ENCODE measurements at places on chromosomes 5 and 9.

DNA sequence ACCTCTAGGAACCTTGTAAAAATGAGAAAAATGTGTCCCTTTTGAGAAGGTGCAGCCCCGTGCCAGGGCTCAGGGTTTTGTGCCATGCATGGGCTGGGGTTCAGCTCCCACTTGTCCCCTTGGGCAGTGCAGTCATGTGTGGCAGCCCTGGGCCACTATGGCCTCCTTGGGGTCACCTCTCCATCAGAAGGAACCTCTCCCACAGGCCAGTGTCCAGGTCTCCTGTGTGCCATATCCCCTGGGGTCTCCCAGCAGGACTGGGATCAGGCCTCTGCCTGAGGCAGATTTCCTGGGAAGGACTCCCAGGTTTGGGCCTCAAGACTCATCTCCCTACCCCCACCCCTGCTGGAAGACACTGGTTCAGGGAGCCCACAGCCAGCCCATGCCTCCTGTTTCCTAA is 189.1 kb downstream of the PAX5 start:
- no peak for DNase-seq

DNA sequence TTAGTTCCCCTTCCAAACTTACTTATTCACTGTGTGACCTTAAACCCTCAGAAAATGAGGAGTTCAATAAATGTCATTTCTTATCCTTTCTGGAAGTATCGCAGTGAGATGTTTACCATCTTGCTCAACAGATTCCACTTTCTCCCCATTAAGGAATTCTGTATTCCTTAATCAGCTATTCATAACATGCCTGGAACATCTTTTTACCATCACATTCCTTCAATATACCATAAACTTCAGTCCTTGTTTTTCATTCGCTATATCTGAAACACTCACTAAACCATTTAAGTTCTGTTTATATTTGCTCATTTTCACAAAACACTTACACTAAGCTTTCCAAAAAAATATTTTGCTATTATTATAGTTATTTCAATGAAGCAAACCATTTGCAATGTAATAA is 1158.6 kb downstream of the CDH12 start:
- no peak for DNase-seq

- no peak for DNase-seq
Observed at GRCh38 chr5:113338628-113339027, 96.2 kb downstream of the TSSK1B start.

DNA sequence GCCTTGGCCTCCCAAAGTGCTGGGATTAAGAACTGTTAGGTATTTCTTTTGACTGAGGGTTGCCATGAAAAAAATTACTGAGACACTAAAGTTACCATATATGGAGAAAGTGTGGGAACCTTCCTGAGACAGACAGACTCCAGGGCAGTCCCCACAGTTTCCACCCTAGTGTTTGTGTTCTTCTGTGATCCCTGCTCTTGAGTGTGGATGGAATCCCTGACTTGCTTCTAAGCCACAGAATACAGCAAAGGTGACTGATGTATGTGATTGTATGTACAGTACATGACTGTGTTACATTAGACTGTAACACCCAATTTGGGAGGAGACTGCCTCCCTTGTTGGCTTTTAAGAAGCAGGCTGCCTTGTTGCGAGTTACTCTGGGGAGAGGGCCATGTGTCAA is 24.7 kb upstream of the ADAM19 start:
- no peak for DNase-seq

GRCh38 chr5:6774721-6775204 is 61.5 kb downstream of the TENT4A start:
- DNase-seq: no peak

- no peak for DNase-seq
Observed at GRCh38 chr5:72224946-72225463, 95.0 kb downstream of the MRPS27 start.

DNA sequence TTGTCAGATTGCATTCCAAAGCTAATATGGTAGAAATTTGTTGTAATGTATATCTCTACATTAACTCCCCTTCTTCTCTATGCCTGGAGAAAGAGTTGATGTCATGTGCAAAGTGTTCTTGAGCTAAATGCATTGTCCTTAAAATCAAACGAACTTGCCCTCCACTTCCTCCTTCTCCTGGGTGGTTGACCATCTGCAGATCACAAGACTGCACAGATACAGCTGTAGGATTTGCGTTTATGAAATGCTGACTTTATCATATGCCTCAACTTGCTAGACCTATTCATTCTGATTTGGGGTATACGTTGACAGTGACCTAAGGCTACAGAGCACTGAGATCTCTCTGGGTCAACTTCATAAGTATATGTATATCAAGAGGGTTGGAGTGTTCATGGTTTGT is 8.3 kb downstream of the TRIM32 start:
- no peak for DNase-seq

- DNase-seq: peak; percentile 57
Observed at GRCh38 chr9:70043689-70044489, at the start of gene MAMDC2. Gene MAMDC2, plus strand, starts transcription at chr9:70043848. Its CDS starts 350 bp downstream, at chr9:70044198.

- DNase-seq: no peak
Observed at GRCh38 chr5:57420801-57421200, 61.8 kb downstream of the ACTBL2 start.

DNA sequence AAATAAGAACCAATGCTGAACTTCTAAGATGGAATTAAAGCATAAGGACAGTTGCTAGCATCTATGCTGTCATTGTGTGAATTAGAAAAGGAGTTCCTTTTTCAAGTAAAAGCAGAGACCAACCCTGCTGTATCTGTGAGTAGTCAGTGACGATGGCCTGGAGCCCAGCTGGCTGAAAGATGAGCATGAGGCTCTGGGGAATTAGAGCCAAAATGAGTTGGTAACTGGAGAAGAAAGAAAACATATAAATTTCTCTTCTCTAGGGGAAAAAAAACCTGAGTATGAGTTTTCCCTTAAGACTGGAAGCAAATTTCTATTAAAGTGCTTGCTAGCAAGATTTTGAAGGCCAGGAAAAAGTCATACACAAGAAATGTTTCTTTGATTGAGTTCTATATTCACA is 1.6 kb upstream of the SPZ1 start:
- peak; percentile 63 for DNase-seq

GRCh38 chr5:137231540-137231939 is 267.6 kb downstream of the SPOCK1 start:
- DNase-seq: no peak

DNA sequence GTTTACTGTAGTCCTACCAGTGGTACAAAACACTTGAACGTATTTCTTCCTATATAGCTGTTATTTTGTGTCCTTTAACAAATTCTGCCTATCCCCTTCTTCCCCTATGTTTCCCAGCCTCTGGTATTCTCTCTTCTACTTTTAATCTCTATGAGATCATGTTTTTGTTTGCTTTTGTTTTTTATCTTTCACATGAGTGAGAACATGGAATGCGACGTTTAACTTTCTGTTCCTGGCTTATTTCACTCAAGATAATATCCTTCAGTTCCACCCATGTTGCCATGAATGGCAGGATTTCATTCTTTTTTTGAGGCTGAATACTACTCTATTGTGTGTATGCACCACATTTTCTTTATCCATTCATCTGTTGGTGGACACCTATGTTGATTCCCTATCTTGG is 634.4 kb upstream of the WWC1 start:
- no peak for DNase-seq

DNA sequence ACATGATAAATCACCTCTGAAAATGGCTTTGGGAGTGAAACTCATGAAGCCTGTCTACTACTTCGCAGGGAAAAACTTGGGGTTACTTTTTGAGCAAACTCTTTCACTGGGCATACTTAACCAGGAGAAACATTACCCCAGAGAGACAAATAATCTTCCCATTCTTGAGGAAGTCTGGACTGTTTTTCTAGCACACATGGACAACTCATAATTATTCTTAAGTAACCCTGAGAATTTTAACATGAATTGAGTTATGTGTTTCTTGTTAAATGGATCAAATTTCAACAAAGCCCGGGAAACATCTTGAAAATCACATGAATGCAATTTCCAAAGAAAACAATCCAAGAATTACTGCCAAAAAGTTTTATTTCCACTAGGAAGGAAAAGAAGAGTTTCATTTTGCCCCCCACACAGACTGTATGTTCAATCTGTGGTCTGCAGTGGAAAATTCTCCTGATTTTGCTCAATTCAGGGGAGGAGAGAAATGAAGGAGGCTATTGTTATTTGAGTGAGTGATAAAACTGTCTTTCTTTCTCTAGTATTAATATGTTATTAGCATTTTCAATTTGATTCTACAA is 564.8 kb upstream of the CLINT1 start:
- DNase-seq: no peak

DNA sequence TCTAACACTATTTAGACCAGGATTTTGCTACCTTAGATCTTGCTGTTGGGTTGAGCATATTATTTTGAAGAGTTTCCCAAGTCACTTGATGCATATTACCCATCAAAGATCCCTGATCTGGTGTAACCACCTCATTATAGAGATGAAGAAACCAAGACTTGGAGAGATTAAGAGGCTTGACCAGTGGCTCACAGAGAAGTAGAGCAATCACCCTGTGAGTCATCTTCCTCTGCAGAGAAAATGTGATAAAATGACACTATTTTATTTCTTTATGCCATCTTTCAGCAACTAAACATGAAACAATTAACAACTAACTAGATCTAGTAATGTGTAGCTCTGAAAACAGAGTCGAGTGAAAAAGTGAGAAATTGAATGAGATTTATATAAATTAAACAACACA is 76.1 kb downstream of the KIF4B start:
- no peak for DNase-seq

DNA sequence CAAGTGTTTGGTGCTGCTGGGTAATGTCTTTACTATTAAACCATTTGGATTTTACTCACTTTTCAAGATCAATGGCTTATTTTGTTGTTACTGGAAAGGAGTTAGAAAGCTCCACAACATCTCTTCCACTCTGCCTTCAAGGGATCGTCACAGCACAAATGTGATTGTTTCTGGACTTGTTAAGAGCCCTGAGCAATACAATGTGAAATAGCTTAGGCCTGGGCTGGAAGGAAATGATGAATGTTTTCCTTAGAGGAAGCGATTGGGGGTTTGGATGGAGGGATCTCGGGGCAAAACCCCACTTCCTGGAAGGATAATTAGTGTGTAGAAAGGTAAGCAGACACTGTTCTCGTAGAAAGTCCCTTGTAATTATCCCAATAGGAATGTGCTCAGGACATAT is 59.3 kb upstream of the MYO10 start:
- no peak for DNase-seq

- DNase-seq: peak; percentile 17
Observed at GRCh38 chr5:111779922-111780292, 22.9 kb upstream of the NREP start.

DNA sequence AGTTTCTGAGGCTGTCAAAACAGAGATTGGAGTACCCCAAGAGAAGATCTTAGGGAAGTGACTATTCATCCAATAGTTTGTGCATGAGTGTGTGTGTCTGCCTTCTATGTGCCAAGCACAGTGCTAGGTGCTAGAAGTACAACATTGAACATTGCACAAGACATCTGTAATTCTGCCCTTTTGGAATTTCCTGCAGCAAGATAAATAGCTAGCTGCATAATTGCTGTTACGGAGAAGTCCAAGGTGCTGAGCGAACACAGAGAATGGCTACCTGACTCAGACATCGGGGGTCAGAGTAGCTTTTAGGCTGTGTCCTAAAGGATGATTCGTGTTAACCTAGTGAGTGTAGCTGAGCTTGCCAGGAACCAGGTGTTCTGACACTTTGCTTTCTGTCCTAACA is 44.8 kb downstream of the PAPPA start:
- DNase-seq: no peak

DNA sequence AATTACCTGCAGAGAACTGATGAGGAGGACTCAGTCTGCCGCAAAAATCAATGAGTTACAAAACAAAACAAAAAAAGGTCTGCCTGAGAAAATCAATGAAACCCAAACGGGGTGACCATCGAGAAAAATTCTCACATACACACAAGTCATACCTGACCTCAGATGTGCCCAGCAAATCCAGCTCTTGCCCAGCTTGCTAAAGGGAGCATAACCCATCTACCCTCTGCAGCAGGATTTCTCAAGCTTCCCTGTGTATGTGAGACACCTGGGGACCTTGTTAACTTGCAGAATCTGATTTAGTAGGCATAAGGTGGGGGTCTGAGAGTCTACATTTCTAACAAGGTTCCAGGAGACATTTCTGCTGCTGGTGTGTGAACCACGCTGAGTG is 126.3 kb downstream of the TLE1 start:
- DNase-seq: no peak

- DNase-seq: no peak
Observed at GRCh38 chr9:113428062-113428615, 17.6 kb downstream of the C9orf43 start.

DNA sequence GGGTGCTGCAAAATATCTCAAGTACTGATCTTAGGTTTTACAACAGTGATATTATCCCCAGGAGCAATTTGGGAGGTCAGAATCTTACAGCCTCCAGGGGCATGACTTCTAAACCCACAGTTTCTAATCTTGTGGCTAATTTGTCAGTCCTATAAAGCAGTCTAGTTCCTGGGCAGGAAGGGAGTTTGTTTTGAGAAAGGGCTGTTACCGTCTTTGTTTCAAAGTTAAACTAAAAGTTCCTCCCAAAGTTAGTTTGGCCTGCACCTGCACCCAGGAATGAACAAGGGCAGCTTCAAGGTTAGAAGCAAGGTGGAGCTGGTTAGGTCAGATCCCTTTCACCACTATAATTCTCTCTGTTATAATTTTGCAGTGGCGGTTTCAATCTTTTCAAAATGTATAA is 81.7 kb downstream of the SFXN1 start:
- DNase-seq: no peak

GRCh38 chr5:132268769-132269551 is 11.5 kb downstream of the PDLIM4 start:
- peak; percentile 46 for DNase-seq

- no peak for DNase-seq
Observed at GRCh38 chr5:72151646-72152045, 44.4 kb downstream of the MAP1B start.

DNA sequence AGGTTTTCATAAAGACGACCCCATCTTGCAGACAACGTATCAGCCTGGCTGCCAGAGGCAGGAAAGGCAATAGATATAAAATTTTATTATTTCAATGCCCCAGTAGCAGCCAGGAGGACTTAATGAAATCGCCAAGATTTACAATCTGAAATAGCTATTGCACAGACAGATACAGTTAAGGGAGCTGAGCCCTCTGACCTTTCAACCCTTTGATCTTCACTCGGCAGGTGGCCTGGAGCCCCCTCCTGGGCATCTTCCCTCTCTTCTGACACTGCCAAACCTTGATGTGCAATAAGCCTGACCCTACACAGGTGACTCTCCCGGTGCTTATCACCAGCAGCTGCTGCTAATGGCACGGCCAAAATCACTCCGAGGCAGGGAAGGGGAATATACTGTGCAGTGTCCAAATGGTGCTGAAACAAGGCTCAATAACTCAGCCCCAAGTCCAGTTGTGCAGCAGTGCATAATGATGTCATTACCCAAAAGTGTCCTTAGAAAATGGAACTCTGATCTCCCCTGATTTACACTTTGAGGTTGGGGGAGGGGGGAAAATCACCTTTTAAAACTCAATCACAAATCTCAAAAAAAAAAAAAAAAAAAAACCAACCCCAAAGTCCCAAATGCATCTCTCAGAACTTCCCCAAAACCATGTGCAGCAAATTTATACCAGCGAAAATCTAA is 242.0 kb downstream of the CRB2 start:
- DNase-seq: no peak

- DNase-seq: no peak
Observed at GRCh38 chr9:89482901-89483361, 15.0 kb downstream of the SEMA4D start.

Data from SJCRH30 (cell line).